ENCODE measurements at places on chromosomes 11 and 22.

- DNase-seq: no peak
Measured at GRCh38 chr11:66541892-66542291, 4.0 kb downstream of the ZDHHC24 start.

- DNase-seq: no peak
Measured at GRCh38 chr11:15562230-15562629, 447.5 kb downstream of the INSC start.

- DNase-seq: no peak
Measured at GRCh38 chr11:111301004-111301841, 2.9 kb downstream of the POU2AF3 start.

DNA sequence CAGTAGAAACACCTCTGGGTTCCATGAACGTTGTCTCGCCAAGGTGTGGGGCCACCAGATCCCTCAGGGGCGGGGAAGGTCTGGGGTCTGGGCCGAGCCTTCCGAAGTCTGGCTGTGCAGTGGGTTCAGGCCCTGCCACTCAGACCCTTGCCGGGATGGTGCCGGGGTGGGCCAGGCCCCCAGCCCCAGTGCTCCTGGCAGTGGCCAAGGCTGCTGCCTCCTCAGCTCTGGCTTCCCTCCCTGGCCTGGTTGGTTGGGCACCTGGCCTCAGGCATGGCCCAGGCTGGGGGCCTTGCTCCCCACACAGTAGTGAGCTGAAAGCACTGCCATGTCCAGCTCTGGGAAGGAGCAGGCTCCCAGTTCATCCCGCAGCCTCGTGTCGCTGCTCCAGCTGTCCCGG lies 48.2 kb upstream of the PPARA start:
- no peak for DNase-seq

- no peak for DNase-seq
Measured at GRCh38 chr11:125272821-125273220, 108.3 kb downstream of the PKNOX2 start.

GRCh38 chr11:57345555-57346211 lies 7.5 kb downstream of the P2RX3 start:
- DNase-seq: peak; percentile 55

GRCh38 chr11:86816251-86816726 lies 15.9 kb downstream of the PRSS23 start:
- DNase-seq: peak; percentile 75

DNA sequence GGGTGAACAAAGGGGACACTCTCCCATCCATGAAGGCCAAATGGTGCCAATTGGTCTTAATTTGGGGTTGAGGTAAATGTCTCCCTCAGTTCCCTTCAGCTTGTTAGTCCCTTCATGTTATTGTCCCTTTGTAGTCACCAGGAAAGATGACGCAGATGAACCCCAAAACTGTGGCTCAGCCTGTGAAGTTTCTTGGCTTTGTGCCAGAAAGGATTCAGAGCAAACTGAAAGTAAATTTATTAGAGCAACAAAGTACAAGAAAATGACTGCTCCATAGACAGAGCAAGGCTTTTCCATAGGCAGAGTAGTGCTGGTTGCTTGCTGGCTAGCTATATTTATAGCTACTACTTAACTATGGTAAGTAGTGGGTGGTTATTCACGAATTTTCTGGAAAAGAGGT lies 16.7 kb downstream of the OR4C3 start:
- DNase-seq: no peak

- no peak for DNase-seq
Measured at GRCh38 chr22:39297490-39298240, 21.8 kb downstream of the RPL3 start.

GRCh38 chr11:66920978-66921784 lies 37.0 kb downstream of the PC start:
- DNase-seq: no peak

DNA sequence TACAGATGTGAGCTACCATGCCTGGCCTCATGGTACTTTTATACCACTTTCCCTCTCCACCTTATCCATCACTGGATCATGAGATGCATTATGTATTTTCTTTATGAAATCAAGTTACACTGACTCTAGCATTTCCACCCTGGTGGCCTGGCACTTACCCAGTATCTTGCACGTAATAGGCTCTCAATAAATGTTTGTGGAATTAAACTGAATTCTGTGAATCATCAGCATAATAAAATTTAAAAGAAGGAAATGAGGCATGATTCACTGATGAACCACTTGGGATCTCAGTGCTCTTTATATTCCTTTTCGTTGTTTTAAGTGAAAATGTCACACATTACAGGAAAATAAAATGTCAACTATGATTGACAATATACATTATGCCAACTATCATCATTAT lies 25.1 kb downstream of the ADM start:
- peak; percentile 93 for DNase-seq

- DNase-seq: no peak
Measured at GRCh38 chr11:132300283-132300682, 929.9 kb downstream of the NTM start.

GRCh38 chr22:26722159-26722558 lies 64.8 kb downstream of the MIAT start:
- peak; percentile 25 for DNase-seq

DNA sequence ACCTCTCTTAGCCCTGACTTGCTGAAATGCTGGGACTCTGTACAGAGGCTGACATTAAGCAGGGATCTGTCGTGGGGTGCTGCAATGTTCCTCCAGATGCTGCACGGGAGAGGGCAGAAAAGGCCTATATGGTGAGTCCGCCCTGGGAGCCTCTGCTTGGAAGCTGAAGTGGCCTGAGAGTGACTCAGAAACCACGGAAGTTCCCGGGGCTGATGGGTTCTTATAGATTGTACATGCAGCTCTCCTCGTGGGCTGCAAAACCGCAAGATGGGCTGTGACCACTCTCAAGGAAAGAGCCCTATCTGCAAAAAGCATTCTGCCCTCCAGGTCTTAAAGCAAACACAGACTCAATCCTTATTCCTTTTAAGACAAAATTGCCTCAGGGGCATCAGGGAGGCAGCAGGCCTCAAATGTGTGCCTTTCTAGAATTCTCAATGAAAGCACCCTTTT lies 5.8 kb upstream of the SLC43A3 start:
- peak; percentile 71 for DNase-seq

DNA sequence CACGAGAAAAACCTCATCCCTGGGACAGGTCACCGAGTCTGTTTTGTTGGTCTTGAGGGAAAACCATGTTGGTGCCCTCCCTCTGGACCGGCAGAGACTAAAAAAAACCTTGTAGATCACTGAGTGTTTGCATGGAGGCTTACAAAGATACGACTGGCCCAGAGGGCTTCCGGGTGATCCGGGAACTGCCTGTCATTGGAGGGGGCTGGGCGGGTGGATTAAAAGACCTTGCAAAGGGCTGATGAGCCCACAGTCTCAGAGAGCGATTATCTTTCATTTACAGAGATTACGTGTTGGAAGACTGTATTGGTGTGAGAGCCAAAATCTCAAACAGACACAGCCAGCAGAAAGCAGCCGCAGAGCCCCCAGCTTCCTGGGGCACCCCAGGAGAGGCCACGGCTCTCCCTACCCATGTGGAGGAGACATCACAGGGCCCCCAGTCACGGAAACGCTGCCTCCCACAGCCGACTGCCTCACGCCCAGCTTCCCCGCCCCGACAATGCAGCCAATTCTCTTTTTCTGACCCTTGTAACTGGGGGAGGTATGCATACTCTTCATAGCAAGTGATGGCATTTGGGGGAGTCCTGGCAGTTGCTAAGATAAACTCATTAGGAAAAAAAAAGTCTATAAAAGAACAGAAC lies 426.4 kb downstream of the CTTN start:
- DNase-seq: no peak

- peak; percentile 81 for DNase-seq
Measured at GRCh38 chr11:11982975-11983374, 25.5 kb downstream of the DKK3 start.

GRCh38 chr11:121368364-121369240 lies 76.0 kb downstream of the SC5D start:
- no peak for DNase-seq

DNA sequence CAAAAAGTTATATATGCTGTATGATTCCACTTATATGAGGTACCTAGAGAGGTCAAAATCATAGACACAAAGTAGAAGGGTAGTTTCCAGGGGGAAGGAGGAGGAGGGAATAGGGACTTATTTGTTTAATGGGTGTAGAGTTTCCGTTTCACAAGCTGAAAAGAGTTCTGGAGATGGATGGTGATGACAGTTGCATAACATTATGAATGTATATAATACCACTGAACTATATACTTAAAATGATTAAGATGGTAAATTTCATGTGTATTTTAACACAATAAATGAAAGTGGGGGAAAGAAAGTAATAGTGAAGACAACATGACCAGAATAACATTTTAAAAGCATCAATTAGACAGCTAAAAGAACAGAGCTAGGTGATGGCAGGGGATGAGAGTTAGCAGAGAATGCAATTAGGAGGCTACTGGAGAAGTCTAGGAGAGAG lies 51.2 kb downstream of the MRTFA start:
- no peak for DNase-seq

DNA sequence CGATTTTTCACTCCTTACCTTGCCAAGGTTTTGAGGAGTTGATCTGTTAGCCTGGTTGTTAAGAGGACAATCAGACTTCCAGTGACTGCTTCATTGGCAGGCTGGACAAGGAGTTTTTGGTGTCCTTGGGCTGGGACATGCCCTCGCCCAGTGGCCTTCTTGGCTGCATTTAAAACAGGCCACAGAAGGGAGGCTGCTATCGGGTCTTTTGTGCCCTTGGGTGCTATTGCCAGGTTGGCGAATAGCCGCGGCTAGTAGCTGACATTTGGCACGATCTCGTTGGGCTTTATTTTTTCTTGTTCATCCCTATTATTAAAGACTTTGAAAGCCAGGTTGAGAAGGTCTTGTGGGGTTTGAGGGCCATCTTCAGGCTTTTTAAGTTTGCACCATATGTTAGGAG lies 99.4 kb downstream of the ELP4 start:
- DNase-seq: no peak

- DNase-seq: no peak
Measured at GRCh38 chr11:115871161-115871760, 367.0 kb upstream of the CADM1 start.

DNA sequence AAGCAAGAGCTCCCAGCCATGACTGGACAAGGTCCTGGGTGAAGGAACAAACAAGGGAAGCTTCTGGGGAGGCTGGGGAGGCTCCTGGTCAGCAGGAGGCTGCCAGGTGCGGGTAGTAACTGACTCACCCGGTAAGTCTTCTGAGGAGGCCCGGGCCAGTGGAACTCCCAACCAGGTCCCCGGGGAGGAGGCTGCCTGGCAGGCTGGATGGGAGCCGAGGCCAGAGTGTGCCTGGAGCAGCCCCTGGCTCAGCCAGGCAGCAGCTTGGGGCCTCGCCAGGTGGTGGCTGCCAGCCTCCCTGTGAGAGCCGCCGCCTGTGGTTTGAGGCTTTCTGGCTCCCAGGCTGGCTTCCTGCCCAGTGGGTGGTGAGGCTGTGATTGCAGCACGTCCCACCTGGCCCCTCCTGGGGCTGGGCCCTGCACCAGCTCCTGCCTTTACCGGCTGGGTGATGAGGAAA lies 46.2 kb downstream of the IGF2 start:
- peak; percentile 94 for DNase-seq

DNA sequence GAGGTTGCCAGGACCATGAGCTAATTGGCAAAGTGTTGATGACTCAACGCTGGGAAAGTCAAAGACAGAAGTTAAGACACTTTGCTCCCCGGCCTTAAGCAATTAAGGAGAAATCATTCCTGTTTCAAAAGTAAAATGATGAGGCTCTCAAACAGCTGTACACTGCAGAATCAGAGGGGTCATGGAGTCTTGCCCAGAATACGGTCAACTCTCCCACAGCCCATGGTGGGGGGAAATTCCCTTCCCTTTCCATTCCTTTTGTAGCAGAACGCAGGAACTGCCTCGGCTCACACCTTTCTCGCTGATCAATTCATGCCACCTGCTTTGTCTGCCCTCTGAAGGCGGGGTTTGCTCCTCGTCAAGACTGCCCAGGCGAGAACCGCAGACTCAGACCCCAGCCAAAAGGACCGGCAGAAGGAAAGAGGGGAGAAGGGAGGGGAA lies 52.8 kb downstream of the MN1 start:
- DNase-seq: peak; percentile 32

GRCh38 chr11:66688561-66689534 lies 11.2 kb upstream of the RBM4B start:
- DNase-seq: no peak

GRCh38 chr11:19493446-19494213 lies 219.0 kb upstream of the NAV2 start:
- peak; percentile 34 for DNase-seq

DNA sequence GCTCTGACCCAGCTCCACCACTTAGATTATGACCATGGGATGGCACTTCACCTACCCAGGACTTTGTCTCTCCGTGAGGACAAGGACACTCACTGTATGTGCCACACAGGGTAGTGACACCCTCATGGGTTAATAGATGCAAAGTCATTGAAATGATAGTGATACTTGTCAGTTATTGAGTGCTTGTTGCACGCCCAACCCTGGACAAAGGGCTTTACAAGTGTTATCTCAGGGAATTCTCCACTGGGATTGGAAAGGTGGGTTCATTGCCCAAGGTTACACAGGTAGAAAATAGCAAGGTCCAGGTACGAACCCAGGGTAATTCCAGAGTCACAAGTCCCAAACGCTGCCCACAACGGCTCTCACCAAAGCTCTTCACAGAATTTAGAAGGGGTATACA lies 158.2 kb downstream of the TRIM29 start:
- DNase-seq: no peak

GRCh38 chr11:10659339-10660216 lies 34.0 kb downstream of the IRAG1 start:
- peak; percentile 95 for DNase-seq

- no peak for DNase-seq
Measured at GRCh38 chr11:75301601-75302345, 49.7 kb downstream of the ARRB1 start.

All from LHCN-M2 (cell line).